Stimulated activated CD4-positive, alpha-beta T cell treated with anti-CD3 and anti-CD28 coated beads, TNF-alpha, amount 100 ng/mL, for 1 hour (primary cell): ENCODE measurements at places on chromosomes 3 and 15.

- no peak for DNase-seq
Observed at GRCh38 chr15:72175186-72176044, 22.2 kb downstream of the GRAMD2A start.

DNA sequence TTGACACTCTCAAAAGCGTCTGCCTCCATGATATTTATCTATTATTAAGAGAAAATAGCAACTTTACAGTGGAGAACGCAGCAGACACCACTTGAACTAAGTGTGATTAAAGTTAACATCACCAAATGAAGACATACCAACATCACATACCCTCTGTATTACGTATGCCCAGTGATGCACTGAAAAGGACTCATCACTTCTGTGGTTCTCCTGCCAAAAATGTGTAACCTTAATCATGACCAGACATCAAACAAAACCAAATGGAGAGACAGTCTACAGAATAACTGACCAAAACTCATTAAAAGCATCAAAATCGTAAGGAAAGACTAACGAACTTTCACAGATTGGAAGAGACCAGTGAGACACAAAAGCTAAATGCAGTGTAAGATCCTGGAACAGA, 103.2 kb downstream of the PPP2R3A start:
- no peak for DNase-seq

DNA sequence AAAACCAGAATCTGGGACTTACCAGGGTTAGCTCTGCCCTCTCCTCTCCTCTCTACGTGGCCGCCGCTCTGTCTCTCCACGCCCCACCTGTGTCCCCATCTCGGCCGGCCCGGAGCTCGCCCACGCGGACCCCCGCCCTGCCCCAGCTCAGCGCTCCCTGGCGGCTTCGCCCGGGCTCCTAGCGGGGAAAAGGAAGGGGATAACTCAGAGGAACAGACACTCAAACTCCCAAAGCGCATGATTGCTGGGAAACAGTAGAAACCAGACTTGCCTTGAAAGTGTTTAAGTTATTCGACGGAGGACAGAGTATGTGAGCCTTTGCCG, 5.4 kb downstream of the ISL2 start:
- DNase-seq = no peak

- no peak for DNase-seq
Observed at GRCh38 chr3:194185221-194185620, 49.3 kb downstream of the HES1 start.

DNA sequence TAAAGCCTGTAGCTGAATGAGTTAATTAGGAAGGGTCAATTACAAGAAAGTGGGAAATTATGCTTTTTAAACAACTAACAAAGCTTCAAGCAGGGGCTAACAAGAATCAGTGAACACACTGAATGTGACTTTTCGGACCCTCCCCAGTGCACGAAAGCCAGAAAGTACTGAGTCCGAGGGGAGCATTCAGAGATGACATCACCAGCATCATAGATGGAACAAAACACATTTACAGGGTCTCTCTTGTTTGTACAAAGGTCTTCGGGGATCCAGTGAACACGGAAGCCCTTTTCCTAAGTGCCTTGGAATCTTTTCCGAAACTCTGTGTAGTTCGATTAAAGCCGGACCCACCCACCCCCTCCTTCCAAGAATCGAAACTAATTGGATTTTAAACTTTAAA, 829 bp downstream of the DCP1A start:
- DNase-seq = no peak
